ENCODE measurements at places on chromosomes 12 and 14.

DNA sequence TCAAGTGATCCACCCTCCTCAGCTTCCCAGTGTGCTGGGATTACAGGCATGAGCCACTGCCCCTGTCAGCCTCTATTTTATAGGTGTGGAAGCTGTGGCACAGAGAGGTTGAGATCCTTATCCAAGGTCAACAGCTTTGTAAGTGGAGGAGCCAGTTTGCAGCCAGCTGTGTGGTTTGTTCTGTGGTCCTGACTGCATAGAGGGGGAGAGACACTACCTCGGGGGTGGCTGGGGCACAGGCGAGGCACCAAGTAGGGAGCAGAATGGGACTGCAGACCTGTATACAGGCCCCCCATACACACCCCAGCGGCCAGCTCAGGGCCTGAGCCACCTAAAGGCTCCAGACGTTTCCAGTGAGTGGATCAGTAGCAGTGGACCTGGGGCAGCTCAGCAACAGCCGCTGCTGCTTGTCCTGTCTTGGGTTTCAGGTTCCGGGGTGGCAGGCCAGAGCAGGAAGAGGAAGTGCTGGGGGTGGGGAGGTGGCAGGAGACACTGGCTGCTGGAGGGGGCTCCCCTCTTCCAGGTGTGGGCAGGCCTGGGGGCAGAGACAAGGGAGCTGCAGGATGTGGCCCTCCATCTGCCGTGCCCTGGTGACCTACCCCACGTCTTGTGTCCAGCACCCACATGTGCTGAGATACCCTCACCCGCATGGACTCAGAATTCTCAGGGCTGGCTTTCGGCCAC lies 11.0 kb downstream of the ORAI1 start:
- peak; percentile 95 for DNase-seq
- no peak overlapping the region for H3K4me3 ChIP-seq
- H3K27me3 ChIP-seq, result no peaks in the 10 kb centered on the region
- H3K4me1 ChIP-seq, result peaks cover 31% of the 10 kb centered on the region
- H3K36me3 ChIP-seq, result peaks cover 10% of the 10 kb centered on the region

DNA sequence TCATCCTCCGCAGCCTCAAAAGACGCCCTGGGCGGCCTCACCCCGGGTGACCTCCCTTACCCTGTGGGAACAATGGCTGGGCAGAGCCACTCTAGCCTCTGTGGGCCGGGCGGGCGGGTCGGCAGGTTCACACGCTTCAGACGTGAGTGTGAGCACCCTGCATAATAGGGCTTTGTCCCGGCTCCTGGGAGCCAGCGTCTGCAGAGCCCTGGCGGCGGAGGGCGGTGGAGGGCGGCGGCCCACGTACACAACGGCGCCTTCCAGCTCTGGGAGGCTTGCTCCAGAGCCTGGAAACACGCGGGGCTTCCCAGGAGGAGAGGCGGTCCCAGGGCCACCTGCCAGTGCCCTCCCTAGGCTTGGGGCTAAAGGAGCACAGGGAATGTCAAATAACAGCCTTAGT lies 205.6 kb downstream of the BCL11B start:
- no peak overlapping the region for H3K27ac ChIP-seq
- H3K4me3 ChIP-seq, result no peak overlapping the region
- no peaks in the 10 kb centered on the region for H3K36me3 ChIP-seq
- H3K4me1 ChIP-seq, result no peaks in the 10 kb centered on the region
- no peaks in the 10 kb centered on the region for H3K27me3 ChIP-seq

DNA sequence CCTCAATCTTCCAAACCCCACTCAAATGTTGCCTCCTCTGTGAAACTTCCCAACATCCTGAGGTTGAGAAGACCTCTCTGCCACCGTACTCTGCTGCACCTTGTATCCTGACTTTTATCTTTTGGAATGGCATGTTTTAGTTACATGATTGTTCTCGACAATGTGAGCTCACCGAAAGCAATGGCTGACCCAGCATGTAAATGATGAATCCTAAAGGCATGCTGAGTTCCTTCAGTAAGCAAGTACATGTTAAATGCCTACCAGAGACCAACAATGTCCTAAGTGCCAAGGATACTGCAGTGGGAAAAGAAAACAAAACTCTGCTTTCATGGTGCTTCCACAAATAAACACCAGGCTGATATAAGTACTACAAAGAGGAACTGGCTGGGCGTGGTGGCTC lies 13.7 kb downstream of the PPP1R13B start:
- no peaks in the 10 kb centered on the region for H3K36me3 ChIP-seq
- H3K27ac ChIP-seq, result no peak overlapping the region
- H3K4me3 ChIP-seq, result no peak overlapping the region
- H3K4me1 ChIP-seq, result no peaks in the 10 kb centered on the region

- H3K36me3 ChIP-seq, result no peaks in the 10 kb centered on the region
- no peak overlapping the region for H3K4me3 ChIP-seq
- H3K4me1 ChIP-seq, result peaks cover 22% of the 10 kb centered on the region
- no peak overlapping the region for H3K27ac ChIP-seq
Measured at GRCh38 chr14:104120281-104120741, 18.1 kb upstream of the KIF26A start.

DNA sequence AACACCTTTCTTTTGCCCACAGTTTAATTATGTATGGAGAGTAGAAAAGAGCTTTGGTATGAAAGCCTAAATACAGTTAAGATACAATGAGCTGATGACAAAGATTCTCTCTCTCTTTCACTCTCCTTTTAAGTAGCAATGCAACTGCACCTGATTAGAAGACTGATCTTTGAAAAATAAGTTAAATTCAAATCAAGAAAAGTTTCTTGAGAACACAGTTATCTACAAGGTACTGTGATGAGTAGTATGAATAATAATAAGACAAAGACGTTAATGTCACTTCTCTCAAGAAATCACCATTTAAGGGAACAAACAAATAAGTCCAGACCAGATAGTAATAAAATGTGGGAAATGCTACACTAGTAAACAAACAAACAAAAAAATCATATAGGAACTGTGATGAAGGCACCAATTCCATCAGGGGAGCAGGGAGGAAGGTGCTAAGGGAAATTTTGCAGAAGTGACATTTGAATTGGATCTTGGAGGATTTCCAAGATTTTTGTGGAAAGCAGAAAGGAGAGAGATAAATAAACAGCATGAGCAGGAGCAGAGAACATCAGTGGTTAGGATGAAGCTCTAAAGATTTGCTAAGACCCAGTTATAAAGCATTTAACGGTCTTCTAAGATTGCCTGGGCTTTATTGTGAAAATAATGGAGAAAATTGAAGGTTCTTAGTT lies 65.2 kb upstream of the STK38L start:
- H3K27me3 ChIP-seq, result no peaks in the 10 kb centered on the region
- no peaks in the 10 kb centered on the region for H3K36me3 ChIP-seq
- no peak for DNase-seq
- no peak overlapping the region for H3K4me3 ChIP-seq

DNA sequence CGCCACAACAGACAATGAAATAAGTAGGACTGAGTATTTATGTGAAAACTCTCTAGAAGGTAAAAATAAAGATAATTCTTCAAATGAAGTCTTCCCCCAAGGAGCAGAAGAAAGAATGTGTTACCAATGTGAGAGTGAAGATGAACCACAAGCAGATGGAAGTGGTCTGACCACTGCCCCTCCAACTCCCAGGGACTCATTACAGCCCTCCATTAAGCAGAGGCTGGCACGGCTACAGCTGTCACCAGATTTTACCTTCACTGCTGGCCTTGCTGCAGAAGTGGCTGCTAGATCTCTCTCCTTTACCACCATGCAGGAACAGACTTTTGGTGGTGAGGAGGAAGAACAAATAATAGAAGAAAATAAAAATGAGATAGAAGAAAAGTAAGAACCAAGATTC lies 82.7 kb downstream of the VEZT start:
- no peaks in the 10 kb centered on the region for H3K4me1 ChIP-seq
- H3K36me3 ChIP-seq, result peaks cover 34% of the 10 kb centered on the region
- no peak overlapping the region for H3K4me3 ChIP-seq

GRCh38 chr12:127542931-127543330 lies 724.0 kb upstream of the TMEM132C start:
- no peak overlapping the region for H3K4me3 ChIP-seq
- H3K36me3 ChIP-seq, result no peaks in the 10 kb centered on the region

- H3K4me1 ChIP-seq, result no peaks in the 10 kb centered on the region
- no peak overlapping the region for H3K27ac ChIP-seq
- DNase-seq, result no peak
- H3K36me3 ChIP-seq, result no peaks in the 10 kb centered on the region
- peaks cover 24% of the 10 kb centered on the region for H3K27me3 ChIP-seq
- H3K4me3 ChIP-seq, result no peak overlapping the region
Measured at GRCh38 chr14:21539189-21539940, 13.2 kb upstream of the SALL2 start.

- H3K27me3 ChIP-seq, result no peaks in the 10 kb centered on the region
- no peak for DNase-seq
- H3K4me3 ChIP-seq, result no peak overlapping the region
- H3K27ac ChIP-seq, result no peak overlapping the region
Measured at GRCh38 chr14:52987514-52987913, 36.7 kb upstream of the FERMT2 start.

DNA sequence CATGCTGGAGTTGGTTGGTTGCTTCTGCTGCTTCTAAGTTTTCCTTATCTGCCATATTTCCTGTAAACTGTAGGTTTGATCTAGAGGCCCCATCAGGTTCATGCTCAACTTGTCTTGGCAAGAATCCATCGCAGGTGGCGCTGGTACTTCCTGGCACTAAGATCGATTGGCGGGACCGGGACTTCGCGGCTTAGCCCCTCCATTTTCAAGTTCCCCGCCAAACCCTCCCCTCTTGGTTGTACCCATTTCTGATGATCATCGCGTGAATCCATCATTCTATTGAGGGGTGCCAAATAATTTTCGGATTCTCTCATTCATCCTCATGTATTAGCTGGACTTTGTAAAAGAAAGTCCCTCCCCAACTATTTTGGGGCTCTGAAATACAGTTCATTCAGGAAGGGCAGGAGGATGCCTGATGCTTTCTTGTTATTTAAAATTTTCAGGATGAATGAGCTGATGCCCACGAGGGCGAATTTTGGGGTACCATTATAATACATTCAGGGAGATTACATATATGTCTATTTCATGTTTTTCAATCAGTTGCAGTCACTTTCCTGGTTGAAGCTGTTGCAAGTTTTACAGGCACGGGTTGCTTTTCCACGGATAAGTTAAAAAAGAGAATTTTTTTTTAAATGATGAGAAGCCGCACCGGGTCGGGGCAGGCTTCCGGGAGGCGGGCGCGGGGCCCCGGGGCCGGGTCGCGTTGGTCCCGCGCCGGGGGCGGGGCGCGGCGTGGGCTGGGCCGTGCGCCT lies 395 bp upstream of the BRI3BP start:
- H3K36me3 ChIP-seq, result no peaks in the 10 kb centered on the region
- H3K27ac ChIP-seq, result peak overlapping the region; percentile 82
- peak; percentile 89 for DNase-seq
- H3K4me3 ChIP-seq, result peak overlapping the region; percentile 82
- H3K4me1 ChIP-seq, result peaks cover 58% of the 10 kb centered on the region

GRCh38 chr12:24411948-24412347 lies 462.5 kb upstream of the SOX5 start:
- H3K27ac ChIP-seq, result no peak overlapping the region
- no peaks in the 10 kb centered on the region for H3K27me3 ChIP-seq
- H3K4me3 ChIP-seq, result no peak overlapping the region
- H3K36me3 ChIP-seq, result no peaks in the 10 kb centered on the region
- no peak for DNase-seq

DNA sequence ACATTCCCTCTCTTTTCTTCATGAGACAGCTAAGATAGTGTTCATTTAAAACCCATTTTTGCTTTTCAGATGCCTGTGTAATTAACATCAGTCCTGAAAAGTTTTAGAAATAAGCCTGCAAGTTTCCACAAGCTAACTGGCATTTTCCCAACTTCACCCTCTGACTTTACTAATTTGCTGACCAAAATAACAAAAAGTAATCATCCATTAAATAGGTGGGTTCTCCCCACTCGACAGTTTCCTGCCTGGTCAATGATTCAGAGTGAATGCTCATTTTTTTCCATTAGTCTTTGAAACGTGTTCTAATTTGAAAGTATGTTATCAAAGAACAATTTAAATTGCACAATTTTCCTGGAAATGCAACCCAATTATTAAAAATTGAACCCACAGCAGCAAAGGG lies 23.6 kb downstream of the NELL2 start:
- H3K4me1 ChIP-seq, result no peaks in the 10 kb centered on the region
- no peak overlapping the region for H3K27ac ChIP-seq
- no peaks in the 10 kb centered on the region for H3K27me3 ChIP-seq
- no peak overlapping the region for H3K4me3 ChIP-seq

DNA sequence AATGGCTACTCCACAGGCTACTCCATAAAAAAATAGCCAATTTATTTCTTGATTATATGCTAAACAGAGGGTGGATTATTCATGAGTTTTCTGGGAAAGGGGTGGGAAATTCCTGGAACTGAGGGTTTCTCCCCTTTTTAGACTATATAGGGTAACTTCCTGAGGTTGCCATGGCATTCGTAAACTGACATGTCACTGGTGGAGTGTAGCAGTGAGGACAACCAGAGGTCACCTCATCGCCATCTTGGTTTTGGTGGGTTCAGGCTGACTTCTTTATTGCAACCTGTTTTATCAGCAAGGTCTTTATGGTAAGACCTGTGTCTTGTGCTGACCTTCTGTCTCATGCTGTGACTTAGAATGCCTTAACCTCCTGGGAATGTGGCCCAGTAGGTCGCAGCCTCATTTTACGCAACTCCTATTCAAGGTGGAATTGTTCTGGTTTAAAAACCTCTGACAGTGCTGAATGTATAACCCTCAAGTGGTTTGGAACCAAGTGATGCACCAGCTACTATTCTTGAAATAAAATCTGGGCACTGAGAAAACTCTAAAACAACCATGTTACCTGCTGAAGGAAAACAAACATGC lies 27.7 kb downstream of the C12orf56 start:
- no peak overlapping the region for H3K27ac ChIP-seq
- no peaks in the 10 kb centered on the region for H3K27me3 ChIP-seq
- H3K36me3 ChIP-seq, result no peaks in the 10 kb centered on the region
- no peak overlapping the region for H3K4me3 ChIP-seq
- DNase-seq, result no peak
- H3K4me1 ChIP-seq, result no peaks in the 10 kb centered on the region

- peaks cover 43% of the 10 kb centered on the region for H3K27me3 ChIP-seq
- DNase-seq, result peak; percentile 48
Measured at GRCh38 chr14:77143071-77143470, 1.5 kb upstream of the ZDHHC22 start.

DNA sequence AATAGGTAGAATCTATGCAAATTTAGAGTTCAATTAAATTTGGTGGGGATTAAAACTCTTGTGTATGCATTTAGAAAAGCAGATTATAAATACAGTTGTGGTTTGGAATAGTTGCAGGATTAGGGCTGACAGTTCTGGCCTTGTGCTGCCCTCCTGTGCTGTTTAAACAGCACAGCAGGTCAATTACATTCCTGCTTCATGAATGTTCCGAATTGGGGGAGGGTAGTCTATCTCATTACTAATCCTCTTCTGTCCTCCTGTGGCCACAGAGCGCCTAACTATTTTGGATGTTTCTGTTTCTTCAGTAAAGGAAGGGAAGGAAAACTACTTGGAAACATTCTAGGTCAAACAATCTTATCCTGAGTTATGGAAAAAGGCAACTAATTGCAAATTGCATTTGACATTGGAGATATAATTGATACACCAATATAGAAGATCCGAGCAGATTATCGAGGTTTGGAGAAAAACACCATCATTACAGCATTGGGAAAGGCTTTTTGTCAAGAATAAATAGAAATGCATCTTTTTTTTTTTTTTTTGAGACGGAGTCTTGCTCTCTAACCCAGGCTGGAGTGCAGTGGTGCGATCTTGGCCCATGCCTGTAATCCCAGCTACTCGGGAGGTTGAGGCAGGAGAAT lies 8.7 kb upstream of the GPR19 start:
- no peaks in the 10 kb centered on the region for H3K36me3 ChIP-seq
- no peak overlapping the region for H3K27ac ChIP-seq
- H3K4me3 ChIP-seq, result no peak overlapping the region
- H3K27me3 ChIP-seq, result no peaks in the 10 kb centered on the region

Measured in spleen (tissue), 13 donors.